Uterus (tissue), 4 donors: ENCODE measurements at places on chromosomes 7 and 10. TPM values are rescaled to one million over a fixed set of nuclear protein-coding genes. Genes with fewer than 3 reads are reported as not detected.

SYT15B gene
- 2.1 TPM for total RNA-seq

GRCh38 chr7:19561121-19561805 lies 147.6 kb downstream of the POLR1F start:
- no peak overlapping the region for H3K4me3 ChIP-seq
- H3K27ac ChIP-seq: peak overlapping the region; percentile 64
- DNase-seq: no peak
- H3K4me1 ChIP-seq: no peaks in the 10 kb centered on the region
- no peaks in the 10 kb centered on the region for H3K27me3 ChIP-seq
- H3K36me3 ChIP-seq: no peaks in the 10 kb centered on the region

GRID2IP gene
- total RNA-seq: 0.49 TPM

NEBL gene
- total RNA-seq: 0.26 TPM

DNA sequence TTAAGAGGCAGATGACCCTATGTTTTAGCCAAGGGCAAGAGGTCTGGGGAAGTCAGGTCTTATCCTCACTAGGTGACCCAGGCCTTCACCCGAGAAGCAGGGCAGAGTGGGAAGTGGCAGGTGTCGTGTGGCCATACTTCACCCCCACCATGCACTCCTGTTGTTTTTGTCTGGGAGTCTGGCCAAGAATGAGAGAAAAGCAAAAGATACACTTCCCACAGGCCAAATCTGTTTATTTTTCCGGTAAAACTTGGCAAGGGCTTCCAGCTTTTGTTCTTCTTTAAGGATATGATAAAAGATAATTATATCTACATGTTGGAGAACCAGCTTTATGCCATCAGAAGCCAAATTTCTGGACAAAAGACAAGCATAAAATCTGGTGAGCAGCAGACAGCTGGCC lies 137.4 kb upstream of the CDC14C start:
- no peak overlapping the region for H3K4me3 ChIP-seq
- no peaks in the 10 kb centered on the region for H3K4me1 ChIP-seq
- H3K27ac ChIP-seq: no peak overlapping the region
- no peaks in the 10 kb centered on the region for H3K36me3 ChIP-seq
- DNase-seq: no peak
- no peaks in the 10 kb centered on the region for H3K27me3 ChIP-seq

- no peaks in the 10 kb centered on the region for H3K27me3 ChIP-seq
- no peaks in the 10 kb centered on the region for H3K36me3 ChIP-seq
- no peak for DNase-seq
- H3K27ac ChIP-seq: no peak overlapping the region
- no peak overlapping the region for H3K4me3 ChIP-seq
- no peaks in the 10 kb centered on the region for H3K4me1 ChIP-seq
Observed at GRCh38 chr7:70047384-70047783, 449.1 kb downstream of the AUTS2 start.

GRCh38 chr7:105388356-105389087 lies at the start of gene SRPK2:
TSS of gene SRPK2 (minus strand) at chr7:105388921.
- no peaks in the 10 kb centered on the region for H3K4me1 ChIP-seq
- no peaks in the 10 kb centered on the region for H3K27me3 ChIP-seq
- peak; percentile 68 for DNase-seq
- H3K36me3 ChIP-seq: no peaks in the 10 kb centered on the region
- peak within 1 kb of the TSS; percentile 89 for H3K27ac ChIP-seq

DNA sequence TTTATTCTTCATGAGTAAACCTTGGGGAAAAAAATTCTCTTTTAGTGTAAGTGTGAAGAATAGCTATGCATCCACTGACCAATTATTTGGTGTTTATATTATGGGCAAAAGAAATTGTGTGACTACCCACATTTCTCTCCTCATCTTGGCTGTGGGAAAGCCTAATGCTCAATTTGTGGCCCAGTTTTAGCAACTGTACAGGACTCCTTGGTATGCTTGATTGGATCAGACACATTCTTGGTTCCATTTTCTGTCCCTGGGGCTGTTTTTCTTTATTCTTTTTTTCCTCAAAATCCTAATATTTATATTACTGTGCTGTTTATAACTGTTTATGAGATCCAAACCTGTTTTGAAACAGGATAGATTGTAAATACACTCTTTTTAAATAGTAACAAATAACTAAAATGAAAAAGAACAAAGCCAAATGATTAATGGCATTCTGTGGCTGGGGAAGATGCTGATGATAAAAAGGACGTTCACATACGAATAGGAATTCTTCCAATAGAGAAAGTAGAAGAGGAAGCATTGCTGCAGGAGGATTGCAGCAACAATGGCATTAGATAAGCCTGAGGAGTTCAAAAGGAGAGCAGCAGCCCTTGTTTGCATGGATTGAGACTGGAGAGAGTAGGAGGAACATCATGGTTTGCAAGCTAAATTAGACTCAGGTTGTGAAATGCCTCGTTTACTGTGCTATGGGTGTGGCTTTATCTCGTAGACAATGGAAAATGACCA lies 580.5 kb downstream of the INHBA start:
- no peak overlapping the region for H3K27ac ChIP-seq
- H3K27me3 ChIP-seq: no peaks in the 10 kb centered on the region
- DNase-seq: no peak
- no peak overlapping the region for H3K4me3 ChIP-seq

GRCh38 chr10:23202779-23203178 lies 10.7 kb downstream of the PTF1A start:
- DNase-seq: no peak
- H3K27ac ChIP-seq: no peak overlapping the region
- no peaks in the 10 kb centered on the region for H3K27me3 ChIP-seq
- H3K4me3 ChIP-seq: no peak overlapping the region
- no peaks in the 10 kb centered on the region for H3K36me3 ChIP-seq

DNA sequence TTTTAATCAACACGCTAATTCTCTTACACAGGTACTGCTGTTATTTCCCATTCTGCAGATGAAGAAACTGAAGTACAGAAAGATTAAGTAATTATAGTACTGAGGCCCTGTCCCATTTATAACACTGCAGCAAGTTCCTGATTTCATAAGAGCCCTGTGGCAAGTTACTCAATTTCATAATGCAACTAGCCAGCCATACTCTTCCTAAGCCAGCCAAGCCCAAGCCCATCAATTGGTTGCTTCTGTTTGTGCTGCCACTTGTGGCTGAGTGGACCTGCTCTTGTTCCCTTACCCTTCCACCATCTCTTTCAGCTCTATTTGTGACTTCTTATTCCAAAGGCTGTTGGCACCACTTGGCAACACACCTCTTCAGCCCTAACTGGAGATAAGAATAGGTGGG lies 19.7 kb upstream of the PRPF18 start:
- no peak overlapping the region for H3K4me3 ChIP-seq
- no peak overlapping the region for H3K27ac ChIP-seq
- no peaks in the 10 kb centered on the region for H3K27me3 ChIP-seq

CAV2 gene
- 33.3 TPM for total RNA-seq

DNA sequence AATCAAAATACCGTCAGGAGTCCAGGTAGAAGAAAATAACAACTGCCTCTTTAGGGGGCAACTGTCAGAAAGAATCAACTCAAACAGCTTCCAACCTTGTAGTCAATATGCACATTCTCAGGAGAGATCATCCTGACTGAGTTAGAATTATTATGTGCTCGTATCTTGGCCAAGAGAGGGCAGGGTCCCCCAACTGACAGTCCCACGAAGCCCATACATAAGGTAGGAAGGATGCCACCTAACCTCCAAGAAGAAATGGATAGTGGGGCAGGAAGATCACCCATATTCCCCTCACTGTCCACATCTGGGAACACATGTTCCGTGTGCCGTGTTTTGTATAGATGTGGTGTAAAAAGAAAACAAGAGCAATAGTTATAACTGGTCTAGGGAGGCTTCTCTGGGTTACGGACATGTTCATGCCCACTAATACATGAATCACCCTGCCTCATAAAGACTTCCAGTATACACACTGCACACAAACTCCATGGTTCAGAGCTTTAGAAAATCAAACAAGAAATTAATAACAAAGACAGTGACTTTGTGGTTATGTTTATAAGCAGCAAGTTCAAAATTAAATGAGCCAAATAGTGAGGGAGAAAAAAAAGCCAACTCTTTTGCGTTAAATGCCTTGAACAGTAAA lies 295.6 kb downstream of the FGFR2 start:
- no peak for DNase-seq
- H3K27ac ChIP-seq: no peak overlapping the region
- H3K36me3 ChIP-seq: no peaks in the 10 kb centered on the region
- no peaks in the 10 kb centered on the region for H3K27me3 ChIP-seq
- no peaks in the 10 kb centered on the region for H3K4me1 ChIP-seq

DNA sequence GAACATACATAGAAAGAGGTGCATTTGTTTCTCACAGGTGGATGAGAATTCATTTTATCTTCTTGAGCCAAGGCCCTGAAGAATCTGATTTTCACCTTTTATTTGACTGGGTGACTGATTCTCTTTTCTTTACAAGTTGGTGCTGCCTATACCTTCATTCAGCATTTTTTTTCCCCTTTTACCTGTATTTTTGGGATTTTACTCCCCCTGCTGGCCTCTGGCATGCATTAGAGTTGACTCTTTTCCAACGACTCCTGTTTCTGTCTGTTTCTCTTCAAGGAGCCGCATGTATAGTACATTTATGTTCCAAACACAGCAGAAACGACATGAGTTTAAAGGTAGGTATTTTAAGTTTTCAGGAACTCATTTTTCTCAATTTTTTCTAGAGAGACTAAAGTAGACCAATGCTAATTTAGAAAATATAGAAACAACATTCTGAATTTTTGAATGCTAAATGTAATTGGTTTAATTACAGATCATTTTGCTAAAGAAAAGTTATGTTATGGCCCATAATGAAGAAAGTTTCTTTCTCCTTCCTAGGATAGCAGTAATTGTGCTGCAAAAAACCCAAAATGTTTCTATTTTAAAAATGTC lies 149.8 kb upstream of the HDAC9 start:
- H3K27me3 ChIP-seq: no peaks in the 10 kb centered on the region
- no peak overlapping the region for H3K27ac ChIP-seq
- no peak for DNase-seq
- no peaks in the 10 kb centered on the region for H3K36me3 ChIP-seq
- no peak overlapping the region for H3K4me3 ChIP-seq
- H3K4me1 ChIP-seq: no peaks in the 10 kb centered on the region

PDAP1 gene
- total RNA-seq: 39.9 TPM

DNA sequence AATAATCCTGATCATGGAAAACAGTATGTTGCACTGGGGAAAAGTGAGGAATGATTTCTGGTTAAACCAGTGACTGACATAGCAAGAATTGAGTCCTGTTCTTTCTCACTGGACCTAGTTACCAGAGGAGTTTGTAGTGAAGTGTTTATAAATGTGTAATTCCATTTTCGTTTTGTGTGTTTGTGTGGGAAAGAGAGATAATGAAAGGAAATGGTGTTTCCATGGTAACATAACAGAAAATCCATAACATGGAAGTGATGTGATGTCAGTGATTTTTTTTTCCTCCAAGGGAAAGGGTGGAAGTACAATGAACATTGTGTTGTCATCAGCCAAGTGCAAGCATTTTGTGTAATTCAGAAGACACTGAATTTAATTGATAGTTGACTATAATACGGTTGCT lies 283.9 kb downstream of the PLXDC2 start:
- no peaks in the 10 kb centered on the region for H3K27me3 ChIP-seq
- no peaks in the 10 kb centered on the region for H3K36me3 ChIP-seq
- no peaks in the 10 kb centered on the region for H3K4me1 ChIP-seq

ZNF239 gene
- total RNA-seq: 6.2 TPM

SUN3 gene
- not detected for total RNA-seq

- no peak overlapping the region for H3K27ac ChIP-seq
- no peak overlapping the region for H3K4me3 ChIP-seq
- H3K27me3 ChIP-seq: no peaks in the 10 kb centered on the region
- H3K4me1 ChIP-seq: no peaks in the 10 kb centered on the region
Observed at GRCh38 chr7:126720232-126720631, 532.5 kb downstream of the GRM8 start.

GRCh38 chr7:157017149-157017548 lies 6.7 kb upstream of the MNX1 start:
- no peak overlapping the region for H3K27ac ChIP-seq
- DNase-seq: no peak
- H3K36me3 ChIP-seq: no peaks in the 10 kb centered on the region
- H3K4me1 ChIP-seq: peaks cover 10% of the 10 kb centered on the region
- no peak overlapping the region for H3K4me3 ChIP-seq

DNA sequence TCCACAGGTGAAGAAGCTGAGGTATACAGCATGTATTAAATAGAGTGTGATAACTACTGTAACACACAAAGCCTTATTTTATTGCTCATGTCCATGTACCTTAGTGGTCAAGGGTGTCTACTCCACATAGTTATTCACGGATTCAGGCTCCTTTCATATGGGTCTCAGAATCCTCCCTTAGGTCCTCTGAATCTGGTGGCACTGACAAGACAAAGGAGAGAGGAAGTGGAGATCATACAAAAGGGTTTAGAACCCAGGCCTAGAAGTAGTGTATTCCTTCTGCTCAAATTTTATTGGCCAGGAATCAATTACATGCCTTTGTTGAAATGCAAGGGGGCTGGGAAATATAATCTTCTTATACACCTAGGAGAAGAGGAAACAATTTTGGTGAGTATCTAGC lies 164.6 kb downstream of the PTEN start:
- H3K4me3 ChIP-seq: no peak overlapping the region
- no peaks in the 10 kb centered on the region for H3K4me1 ChIP-seq
- no peaks in the 10 kb centered on the region for H3K27me3 ChIP-seq
- no peak for DNase-seq
- H3K27ac ChIP-seq: no peak overlapping the region

FAM241B gene
- total RNA-seq: not detected

DNA sequence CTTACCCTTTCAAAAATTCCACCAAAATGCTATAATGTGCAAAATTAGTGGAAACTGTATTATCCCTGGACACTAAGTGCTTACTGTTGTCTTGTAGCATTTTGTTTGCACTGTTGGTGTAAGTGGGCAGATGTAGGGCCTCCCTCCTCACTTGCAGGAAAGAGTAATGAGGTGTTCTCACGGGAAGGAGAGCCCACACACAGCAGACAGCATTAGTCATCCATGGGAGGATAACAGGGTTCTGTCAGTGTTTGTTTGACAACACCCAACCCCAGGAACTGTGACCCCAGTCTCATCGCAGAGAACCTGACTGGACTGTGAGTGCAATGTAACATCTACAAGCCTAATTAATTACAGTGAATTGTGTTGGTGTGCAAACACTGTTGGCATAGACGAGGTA lies 58.7 kb upstream of the VSTM2A start:
- H3K27ac ChIP-seq: no peak overlapping the region
- H3K27me3 ChIP-seq: no peaks in the 10 kb centered on the region
- H3K36me3 ChIP-seq: no peaks in the 10 kb centered on the region
- H3K4me3 ChIP-seq: no peak overlapping the region
- H3K4me1 ChIP-seq: no peaks in the 10 kb centered on the region

ASAH2 gene
- 0.76 TPM for total RNA-seq

RAB19 gene
- not detected for total RNA-seq

- no peak overlapping the region for H3K4me3 ChIP-seq
- H3K4me1 ChIP-seq: no peaks in the 10 kb centered on the region
Observed at GRCh38 chr10:109880886-109881768, 42.2 kb downstream of the XPNPEP1 start.

OR6V1 gene
- total RNA-seq: not detected

LIPN gene
- not detected for total RNA-seq

DCLRE1A gene
- total RNA-seq: 4.6 TPM
